ENCODE measurements at places on chromosomes 7 and 10.

DNA sequence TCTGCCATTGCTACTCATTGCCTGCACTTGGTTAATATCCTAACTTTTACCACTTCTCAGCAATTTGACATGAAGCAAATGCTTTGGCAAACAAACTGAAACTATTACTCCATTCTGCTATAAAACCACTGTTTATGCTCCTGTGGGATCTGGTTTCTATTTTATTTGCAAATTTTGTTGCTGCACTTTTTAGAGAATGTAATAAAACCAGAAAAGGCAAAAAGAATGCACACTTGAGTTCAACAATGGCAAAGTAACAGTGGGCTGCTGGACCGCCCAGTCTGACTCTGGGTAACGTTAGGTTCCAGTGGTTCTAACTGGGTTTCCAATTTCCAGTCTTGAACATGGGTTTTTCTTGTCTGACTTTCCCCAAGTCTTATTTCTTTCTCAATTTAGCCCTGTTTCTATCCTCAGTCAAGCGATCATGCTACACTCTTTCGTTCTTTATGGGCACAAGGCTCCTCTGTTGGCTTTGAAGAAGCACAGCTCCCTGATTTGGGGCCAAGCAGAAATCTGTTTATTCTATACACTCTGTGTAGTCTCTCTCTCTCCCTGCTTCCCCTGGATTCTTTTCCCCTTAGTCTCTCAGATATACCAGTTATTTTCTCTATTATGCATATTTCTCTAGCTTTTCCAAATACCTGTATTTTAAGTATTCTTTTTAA, 129.2 kb upstream of the FAM3C start:
- no peak for DNase-seq

DNA sequence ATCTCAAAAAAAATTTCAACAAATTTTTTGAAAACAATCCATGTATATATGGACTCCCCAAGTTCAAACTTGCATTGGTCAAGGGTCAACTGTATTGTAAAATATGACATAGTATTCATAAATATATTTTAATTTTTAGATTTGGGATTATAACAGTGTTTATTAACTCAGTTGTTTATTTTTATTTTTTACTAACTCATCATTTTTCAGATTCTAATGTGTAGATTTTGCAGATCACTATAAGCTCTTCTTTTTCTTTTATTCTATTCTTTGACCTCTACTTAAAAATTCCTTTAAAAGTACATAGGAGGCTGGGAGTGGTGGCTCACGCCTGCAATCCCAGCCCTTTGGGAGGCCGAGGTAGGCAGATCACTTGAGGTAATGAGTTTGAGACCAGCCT, 8.7 kb downstream of the MEIG1 start:
- DNase-seq = no peak

GRCh38 chr7:96026010-96026409, 253.7 kb downstream of the DYNC1I1 start:
- DNase-seq = no peak

DNA sequence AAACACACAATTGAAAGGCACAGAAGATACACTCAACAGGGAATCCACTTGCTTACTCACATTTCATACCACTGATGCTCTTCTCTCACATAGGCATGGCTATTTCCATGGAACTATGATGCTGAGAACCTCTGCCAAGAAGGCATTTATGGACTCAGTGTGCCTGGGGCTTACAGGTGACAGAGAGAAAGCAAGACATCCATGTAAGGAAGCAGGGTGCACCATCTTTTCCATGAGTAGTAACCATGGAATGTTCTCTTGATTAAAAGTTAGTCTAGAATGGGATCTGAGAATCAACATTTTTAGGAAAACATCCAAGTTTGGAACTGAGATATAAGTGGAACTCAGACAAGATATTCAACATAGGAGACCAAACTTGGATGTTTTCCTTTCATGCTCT, 52.5 kb upstream of the MACC1 start:
- DNase-seq = no peak

GRCh38 chr7:118080947-118081346, 103.0 kb upstream of the LSM8 start:
- no peak for DNase-seq

DNA sequence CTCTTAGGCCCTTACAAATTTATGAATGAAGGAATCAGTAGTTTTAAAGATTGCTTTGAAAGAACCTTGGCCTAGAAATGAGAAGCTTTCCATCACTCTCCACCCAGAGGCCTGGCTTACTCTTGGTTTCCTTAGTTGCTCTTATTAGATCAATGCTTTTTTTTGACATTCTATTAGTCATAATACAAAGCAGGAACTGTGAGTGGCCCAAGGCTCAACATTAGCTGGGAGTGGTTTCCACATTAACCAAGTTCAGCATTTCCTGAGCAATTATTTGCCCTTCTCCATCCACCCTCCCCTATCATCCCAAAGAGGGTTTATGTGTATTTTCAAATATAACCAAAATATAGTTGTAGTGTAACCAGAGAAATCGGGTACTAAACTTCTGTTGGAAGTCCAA, 103.4 kb upstream of the FAM204A start:
- no peak for DNase-seq

DNA sequence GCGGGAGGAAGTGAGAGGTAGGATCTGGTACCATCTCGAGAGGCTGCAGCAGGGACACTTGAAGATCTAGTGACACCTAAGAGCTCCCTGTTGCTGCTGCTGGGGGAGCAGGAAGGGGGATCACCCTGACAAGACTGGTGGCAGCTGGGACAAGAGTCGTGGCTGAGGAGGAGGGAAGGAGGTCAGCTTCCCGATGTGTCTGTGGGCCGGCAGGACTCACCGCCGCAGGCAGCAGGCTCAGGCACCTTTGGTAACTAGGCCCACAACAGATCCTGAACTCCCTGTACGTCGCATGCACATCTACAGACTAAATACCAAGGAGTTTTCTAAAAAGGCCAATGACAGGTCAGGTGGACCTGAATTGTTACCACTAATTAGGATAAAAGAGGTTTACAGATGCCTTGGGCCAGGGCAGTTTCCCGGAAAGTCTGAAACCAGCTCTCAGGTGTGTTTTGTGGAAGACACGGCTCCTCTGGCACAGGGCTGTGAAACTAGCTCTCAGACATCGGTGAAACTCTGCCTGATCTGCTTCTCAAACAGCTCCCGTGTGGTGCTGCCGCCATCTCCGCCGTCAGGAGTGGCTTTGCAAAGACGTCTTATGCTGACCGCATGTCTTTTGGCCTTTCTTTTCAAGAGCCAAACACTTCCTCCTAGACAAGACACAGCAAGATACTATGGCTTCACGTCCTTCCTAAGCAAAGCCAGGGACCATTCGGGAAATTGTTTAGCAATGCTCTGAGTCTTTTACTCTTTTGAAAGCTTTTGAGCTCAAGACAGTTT, 609.7 kb downstream of the PTPRN2 start:
- no peak for DNase-seq

GRCh38 chr7:21076574-21076973, 289.9 kb upstream of the SP8 start:
- DNase-seq = no peak

GRCh38 chr7:7706101-7706511, 12.3 kb downstream of the RPA3 start:
- DNase-seq = no peak

GRCh38 chr10:74175510-74176379, 24.7 kb downstream of the ADK start:
- DNase-seq = no peak

DNA sequence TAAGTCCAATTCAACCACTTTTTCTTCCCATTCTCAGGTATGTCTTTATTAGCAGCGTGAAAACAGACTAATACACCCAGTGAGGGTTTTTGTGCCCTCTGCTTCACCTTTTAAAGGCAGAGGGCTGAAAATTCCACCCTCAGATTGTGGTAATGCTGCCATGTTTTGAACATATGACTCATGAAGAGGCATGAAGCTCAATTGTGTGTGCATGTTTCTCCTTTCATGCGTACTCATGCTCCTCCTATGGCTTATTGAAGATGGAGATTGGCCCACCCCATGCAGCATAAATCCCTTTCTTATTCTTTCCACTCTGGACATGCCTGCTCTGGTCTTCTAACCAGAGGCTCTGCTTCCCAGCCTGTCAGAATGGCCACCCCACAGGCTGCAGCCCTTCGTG, 168.0 kb upstream of the PRKCQ start:
- no peak for DNase-seq

GRCh38 chr10:29106287-29106686, 182.6 kb upstream of the LYZL1 start:
- no peak for DNase-seq

GRCh38 chr7:144399946-144400345, 3.5 kb downstream of the NOBOX start:
- no peak for DNase-seq

DNA sequence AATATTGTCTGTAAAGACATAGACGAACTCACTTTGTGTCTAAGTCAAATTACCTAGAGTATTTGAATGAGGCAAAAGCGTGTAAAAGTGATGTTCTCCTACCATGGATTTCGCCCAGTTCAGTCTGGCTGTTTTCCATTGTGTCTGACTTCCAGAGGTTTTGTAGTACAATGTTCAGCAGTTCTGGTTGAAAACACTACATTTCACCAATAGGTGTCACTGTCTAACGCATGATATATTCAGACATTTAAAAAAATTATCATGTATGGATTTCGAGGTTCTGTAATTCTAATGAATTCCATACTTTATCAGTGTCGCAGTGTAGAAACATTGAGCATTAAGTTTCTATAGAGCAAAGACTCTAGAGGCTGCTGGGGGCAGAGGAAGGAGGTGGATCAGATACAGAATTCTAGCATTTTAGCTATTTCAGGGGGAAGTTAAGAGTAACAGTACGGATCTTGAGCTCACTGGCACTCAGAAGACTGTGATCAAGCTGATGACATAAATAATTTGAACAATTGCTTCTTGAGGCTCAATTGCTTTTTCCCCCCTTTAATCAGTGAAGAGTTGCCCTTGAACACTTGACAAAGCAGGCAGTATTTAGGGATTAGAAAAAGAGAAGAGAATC, 196.9 kb upstream of the RHOBTB1 start:
- DNase-seq = peak; percentile 86

GRCh38 chr7:136588216-136588615, 280.2 kb upstream of the CHRM2 start:
- DNase-seq = no peak

DNA sequence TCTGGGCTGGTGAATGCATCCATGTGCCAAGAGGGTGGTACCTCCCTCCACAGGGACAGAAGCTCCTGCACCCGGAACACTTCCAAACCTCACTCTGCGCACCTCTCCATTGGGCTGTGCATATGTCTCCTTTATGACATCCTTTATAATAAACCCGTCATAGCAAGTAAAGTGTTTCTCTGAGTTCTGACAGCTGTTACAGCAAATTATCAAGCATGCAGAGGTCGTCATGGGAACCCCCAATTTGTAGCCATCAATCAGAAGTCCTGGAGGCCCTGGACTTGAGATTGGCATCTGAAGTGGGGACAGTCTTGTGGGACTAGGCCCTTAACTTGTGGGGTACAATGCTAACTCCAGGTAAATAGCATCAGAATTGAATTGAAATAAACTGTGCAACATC, 29.4 kb upstream of the PARD3 start:
- no peak for DNase-seq

GRCh38 chr10:21920633-21921032, 82.9 kb downstream of the DNAJC1 start:
- DNase-seq = no peak

GRCh38 chr10:57188846-57189245, 827.8 kb upstream of the ZWINT start:
- DNase-seq = no peak

- no peak for DNase-seq
Measured at GRCh38 chr7:39664057-39664456, 40.7 kb downstream of the RALA start.

DNA sequence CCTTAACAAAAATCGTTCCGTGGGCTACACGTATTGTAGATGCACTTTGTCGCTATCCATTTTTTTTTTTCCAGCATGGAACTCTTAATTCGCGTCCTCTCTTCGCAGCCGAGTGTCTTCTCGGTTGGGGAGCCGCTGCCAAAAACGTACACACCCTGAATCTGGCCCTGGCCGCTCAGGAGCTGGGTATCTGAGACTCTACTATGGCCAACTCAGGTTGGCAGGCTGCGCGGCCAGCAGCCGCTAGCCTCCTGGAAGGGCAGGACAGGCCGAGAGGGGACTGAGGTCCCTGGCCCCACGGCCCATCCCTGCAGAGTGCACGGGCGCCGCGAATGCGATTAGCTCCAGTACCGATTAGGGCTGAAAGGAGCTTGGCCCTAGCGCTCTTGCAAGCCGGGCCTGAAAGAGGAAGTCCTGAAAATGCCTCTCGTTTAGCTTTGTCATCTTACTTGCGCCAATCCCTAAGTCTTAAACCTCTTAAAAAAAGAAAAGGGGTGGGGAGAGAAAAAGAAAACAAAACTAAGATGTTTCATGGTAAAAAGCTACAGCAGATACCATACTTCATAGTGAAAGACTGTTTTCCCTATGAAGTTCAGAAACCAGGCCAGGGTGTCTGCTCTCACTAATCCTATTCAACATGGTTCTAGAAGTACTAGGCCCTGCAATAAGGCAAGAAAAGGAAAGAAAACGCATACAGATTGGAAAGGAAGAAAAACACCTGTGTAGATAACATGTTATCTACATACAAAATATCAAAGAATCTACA, 113.2 kb upstream of the RHEB start:
- peak; percentile 17 for DNase-seq

- DNase-seq = no peak
Measured at GRCh38 chr7:116495736-116496135, 3.8 kb upstream of the CAV2 start.

DNA sequence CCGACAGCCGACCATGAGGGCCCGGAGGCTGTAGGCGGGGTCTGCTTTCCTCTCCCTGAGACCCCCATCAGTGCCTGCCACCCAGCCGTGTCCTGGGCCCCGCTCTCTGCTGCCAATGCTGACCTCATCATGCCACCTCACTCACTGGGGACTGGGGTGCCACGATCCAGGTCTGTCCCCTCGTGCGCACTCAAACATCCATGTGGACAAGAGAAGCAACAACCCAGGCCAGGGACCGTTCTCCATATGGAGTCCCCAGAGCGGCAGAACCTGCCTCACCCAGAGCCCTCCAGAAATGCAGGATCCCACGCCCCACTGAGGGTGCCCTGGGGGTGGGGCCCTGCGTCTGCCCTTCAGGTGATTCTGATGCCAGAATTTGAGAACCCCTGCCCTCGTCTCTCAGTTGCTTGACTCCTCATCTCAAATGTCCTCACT, 210.0 kb upstream of the PPP2R2D start:
- no peak for DNase-seq

DNA sequence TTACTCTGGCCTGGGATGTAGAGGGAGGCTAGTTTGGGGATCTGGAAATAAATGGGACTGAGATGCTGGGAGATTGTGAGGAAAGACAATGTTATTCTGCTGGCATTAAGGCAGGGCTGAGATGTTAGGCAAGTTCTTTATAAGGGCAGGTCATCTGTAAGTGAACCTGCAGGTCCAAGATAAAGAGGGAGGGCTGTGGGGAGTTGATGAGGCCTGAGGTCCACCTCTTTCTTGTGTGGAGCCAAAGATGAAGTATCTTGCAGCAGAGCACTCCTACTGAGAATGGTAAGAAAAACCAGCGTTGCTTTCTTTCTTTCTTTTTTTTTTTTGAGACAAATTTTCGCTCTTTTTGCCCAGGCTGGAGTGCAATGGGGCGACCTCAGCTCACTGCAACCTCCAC, 19.1 kb downstream of the CYCS start:
- no peak for DNase-seq

- no peak for DNase-seq
Measured at GRCh38 chr10:102714621-102715455, at the start of gene SFXN2. Gene SFXN2, plus strand, starts transcription at chr10:102714636. Its CDS starts 12,001 bp downstream, at chr10:102726637.

All from hippocampal formation (tissue), 2 donors.